NCI-H2081 treated with DMSO at 0.1 percent for 48 hours (cell line): ENCODE measurements at places on chromosomes 2 and 18.

DNA sequence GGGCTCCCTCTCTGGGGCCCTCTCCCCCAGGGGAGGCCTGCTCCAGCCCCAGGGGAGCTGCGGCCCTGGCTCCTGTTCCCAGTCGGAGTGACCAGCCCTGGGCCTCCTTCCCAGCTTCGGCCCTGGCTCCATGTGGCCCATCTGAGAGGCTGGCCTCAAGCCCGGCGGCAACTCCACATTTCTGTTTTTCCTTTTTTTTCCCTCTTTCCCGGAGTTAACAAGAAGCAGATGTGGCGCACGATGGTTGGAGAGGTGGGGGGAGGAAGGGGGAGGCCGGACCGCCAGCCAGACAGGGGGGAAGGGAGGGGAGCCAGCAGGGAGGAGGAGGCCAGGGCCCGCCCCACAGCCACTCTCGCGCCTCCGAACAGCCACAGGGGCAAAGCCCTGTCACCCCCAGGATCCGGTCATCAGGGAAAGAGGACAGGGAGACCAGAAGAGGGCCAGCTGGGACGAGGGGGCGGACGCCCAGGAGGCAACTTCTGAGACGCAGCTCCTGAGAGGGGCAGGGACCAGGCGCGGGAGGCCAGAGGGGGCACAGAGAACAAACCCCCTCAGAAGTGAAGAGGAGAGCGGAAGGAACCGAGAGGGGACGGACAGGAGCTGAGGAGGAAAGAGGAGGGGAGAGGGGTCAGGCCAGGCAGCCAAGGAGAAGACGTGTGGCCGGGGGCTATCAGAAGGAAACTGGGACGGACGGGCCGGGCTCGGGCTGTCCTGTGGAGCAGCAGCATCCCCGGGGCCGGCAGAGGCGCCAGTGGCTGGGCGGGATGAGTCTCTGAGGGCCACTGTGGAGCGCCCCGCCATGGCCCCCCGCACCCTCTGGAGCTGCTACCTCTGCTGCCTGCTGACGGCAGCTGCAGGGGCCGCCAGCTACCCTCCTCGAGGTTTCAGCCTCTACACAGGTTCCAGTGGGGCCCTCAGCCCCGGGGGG, at the start of gene EMILIN1:
Gene EMILIN1, plus strand, starts transcription at position 349 of the 928 bp plus-strand sequence. Its CDS starts 451 bp downstream, at position 800.
- no peak for DNase-seq

GRCh38 chr18:370751-371608, 103.1 kb upstream of the THOC1 start:
- no peak for DNase-seq

DNA sequence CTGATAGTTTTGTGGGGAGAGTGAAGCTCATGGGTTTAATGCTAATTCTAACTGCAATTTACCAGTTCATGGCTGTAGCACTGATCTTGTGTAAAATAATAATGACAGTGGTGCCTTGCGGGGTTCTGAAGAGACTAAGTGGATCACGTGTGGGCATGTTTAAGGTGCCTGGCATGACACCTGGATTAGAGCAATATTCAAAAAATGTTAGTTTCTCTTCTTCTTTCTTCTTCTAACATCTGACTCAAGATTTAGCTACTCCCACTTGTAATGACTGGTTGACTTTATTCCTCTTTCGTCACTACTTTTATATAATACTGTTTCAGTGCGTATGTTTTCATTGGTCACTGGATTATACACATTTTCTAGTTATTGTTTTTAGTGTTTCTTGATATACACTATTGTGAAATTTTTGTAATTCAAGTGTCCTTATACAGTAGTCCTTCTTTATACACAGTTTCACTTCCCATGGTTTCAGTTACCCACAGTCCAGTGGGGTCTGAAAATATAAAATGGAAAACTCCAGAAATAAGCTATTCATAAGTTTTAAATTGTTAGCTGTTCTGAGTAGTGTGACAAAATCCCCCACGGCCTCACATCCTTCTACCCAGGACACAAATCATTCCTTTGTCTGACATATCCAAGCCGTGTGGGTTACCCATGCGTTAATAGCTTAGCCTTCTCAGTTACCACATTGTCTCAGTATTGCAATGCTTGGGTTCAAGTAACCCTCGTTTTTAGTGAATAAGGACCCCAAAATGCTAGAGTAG, 662.2 kb upstream of the CNTNAP5 start:
- DNase-seq = no peak

- no peak for DNase-seq
These were observed 175.5 kb downstream of the TPGS2 start for GRCh38 chr18:36653141-36653869.

- DNase-seq = no peak
These were observed 106.5 kb upstream of the ATP8B1 start for GRCh38 chr18:57909620-57910019.

GRCh38 chr2:42040643-42041278, 7.1 kb upstream of the PKDCC start:
- no peak for DNase-seq

DNA sequence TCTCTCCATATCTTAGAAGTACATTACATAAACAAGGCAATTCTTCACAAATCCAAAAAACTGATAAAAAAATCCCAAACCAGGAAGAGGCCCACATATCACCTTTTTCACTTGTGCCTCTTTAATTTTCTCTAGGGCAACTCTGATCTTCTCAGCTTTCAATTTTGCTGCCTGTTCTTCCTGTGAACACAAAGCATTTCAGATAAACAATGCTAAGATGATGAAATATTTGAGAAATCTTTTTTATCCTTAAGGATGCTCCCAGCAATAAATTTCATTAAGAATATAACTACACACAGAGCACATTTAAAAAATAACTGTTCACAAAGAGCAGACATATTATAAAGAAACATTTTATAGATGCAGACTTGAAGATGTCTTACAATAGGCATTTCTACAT, 73.4 kb downstream of the RAPH1 start:
- no peak for DNase-seq

DNA sequence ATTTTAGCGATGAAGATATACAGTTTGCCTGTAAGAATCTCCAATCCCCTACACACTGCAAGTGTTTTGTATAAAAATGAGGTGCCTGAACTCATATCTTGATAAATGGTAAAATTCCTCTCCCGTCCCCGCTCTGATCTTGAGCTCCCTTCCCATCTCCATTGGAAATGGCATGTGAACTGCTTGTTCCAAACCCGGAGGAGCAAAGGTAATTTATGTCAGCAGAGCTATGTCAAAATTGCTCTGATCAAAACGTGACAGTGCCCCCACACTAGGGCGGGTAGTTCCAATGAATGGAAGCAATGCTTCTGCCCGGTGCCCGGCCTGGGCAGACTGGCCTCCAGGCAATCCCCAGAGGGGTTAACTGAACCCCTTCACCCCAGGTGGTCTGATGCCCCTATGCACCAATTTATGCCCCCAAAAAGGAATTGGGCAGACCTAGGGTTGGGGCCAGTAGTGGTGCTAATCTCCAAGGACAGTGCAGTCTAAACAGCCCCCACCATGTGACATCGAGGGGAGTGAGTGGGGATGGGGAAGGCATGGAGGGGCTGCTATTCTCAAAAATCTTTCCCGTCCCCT, 3.6 kb upstream of the GMPPA start:
- DNase-seq = no peak

GRCh38 chr2:85016446-85016845, 45.5 kb downstream of the KCMF1 start:
- DNase-seq = no peak
